ENCODE measurements at places on chromosomes 11 and 22.

DNA sequence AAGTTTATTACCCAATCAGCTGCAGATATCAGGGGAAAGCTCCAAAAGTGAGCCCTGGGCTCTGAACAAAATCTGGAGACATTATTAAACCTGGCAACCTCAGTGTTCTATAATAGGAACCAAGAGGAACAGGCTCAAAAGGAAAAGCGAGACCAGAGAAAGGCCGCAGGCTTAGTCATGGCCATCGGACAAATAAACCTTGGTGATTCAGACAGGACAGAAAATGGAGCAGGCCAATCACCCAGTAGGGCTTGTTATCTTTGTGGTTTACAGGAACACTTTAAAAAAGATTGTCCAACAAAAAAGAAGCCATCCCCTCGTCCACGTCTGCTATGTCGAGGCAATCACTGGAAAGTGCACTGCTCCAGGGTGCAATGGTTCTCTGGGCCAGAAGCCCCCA, 7.7 kb upstream of the PANX1 start:
- DNase-seq: no peak

GRCh38 chr22:17785185-17786184, 11.2 kb upstream of the BID start:
- DNase-seq: peak; percentile 50

GRCh38 chr11:6200975-6201374, 2.0 kb downstream of the OR52W1 start:
- DNase-seq: peak; percentile 33

- DNase-seq: no peak
Measured at GRCh38 chr11:1478011-1478410, 8.6 kb downstream of the MOB2 start.

DNA sequence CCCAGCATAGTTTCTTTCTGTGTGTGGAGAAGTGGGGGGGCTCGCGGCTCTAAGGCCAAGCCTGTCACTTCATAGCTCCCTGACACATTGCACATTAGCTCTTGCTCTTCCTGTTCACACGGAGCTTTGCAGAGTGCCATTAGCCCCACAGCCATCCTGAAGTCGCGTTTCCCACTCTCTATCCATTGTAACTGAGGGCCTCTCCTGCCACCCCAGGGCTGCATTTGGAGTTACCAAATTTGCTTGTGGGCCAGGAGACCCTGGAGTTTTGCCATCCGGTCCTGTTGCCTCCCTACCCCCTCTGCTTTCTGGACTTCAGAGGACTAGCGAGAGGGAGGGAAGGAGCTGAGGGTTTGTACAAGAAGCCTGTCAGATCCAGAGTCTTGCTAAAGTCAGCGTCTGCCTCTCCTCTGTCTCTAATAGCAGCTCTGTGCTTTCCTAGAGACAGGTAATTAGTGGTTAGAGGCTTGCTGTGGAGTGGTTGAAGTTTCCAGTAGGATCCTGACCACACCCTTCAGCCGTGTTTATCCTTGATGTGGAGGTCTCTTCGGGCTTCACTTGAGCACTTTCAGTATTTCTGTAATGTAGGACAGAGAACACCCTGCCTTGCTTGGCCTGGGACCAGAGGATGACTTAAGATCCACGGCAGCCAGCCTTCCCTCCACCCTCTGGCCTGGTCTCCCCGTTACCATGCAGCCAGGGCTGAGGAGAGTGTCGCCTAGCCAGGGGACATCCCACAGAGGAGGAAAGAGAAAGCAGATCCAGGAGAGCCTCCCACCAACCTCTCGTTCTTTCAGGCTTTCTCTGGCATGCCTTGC, 14.1 kb downstream of the DCPS start:
- DNase-seq: peak; percentile 63

GRCh38 chr22:41833369-41834004, 582 bp downstream of the SREBF2 start:
- DNase-seq: peak; percentile 33

DNA sequence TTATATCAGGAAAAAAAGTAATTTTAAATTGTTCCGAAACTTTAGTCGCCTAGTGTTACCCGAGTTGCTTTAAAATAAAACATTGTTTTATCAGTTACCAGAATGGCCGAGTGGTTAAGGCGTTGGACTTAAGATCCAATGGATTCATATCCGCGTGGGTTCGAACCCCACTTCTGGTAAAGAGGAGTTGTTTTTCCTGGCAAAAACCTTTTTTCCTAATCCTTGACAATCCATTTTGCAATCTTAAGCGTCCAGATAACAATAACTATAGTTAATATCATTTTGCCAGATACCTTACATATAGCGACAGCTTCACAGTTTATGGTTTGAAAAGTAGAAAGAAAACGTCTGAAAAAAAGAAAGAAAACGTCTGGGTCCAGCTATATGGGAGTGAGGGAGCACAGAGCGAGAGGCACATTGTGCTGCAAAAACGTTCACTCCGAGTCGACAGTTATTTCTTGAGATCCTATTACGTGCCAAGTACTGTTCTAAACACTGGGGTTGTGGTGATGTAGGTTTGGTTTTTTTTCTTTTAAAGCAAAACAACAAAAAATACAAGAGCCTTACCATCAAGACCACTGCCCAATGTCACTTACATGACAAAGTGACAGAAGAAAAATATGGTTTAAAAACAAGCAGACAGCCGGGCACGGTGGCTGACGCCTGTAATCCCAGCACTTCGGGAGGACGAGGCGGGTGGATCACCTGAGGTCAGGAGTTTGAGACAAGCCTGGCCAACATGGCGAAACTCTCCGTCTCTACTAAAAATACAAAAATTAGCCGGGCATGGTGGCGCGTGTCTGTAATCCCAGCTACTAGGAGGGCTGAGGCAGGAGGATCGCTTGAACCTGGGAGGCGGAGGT, 40.6 kb downstream of the OR4D9 start:
- DNase-seq: no peak

DNA sequence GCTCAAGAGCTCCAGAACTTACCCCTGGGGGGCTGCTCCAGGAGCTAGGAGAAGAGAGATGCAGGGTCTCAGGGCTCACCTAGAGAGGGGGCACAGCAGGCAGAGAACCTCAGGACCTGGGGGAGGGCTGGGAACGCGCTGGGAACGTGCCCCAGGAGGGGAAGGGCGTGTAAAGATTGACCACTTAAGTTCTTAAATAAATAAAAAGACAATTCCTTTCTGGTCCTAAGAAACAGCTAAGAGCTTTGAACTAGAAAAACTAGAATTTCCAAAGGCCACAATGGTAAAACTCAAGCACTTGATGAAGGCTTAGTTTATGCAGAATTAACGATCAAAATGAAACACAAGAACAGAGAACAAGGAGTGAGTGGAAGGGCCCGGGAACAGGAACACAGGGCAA, 89.1 kb downstream of the CELSR1 start:
- no peak for DNase-seq

DNA sequence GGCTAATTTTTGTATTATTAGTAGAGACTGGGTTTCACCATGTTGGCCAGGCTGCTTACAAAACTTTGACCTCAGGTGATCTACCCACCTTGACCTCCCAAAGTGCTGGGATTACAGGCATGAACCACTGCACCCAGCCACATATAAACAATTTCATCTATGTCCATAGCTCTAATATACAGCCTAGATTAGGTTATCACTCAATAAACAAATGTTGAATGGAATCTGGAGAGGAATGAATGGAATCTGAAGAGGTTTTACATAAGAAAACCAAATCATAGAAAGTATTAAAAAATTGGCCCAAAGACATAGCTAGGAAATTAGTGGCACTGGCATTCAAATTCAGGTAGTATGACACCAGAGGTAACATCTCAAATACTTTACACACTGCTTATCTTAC, 1401.4 kb upstream of the TENM4 start:
- no peak for DNase-seq

GRCh38 chr11:35177370-35177769, 38.4 kb downstream of the CD44 start:
- DNase-seq: no peak

- DNase-seq: no peak
Measured at GRCh38 chr22:30297276-30297990, 8.1 kb upstream of the CASTOR1 start.

Data from mucosa of gallbladder (tissue), 1 donor.